H4 (cell line): ENCODE measurements at places on chromosomes 2 and 18. TPM values are rescaled to one million over a fixed set of nuclear protein-coding genes. Genes with fewer than 3 reads are reported as not detected.

AKAIN1 gene
- total RNA-seq = not detected in 2 replicates

MERTK gene
- total RNA-seq = 0.25 and 0.62 TPM in 2 replicates

DNA sequence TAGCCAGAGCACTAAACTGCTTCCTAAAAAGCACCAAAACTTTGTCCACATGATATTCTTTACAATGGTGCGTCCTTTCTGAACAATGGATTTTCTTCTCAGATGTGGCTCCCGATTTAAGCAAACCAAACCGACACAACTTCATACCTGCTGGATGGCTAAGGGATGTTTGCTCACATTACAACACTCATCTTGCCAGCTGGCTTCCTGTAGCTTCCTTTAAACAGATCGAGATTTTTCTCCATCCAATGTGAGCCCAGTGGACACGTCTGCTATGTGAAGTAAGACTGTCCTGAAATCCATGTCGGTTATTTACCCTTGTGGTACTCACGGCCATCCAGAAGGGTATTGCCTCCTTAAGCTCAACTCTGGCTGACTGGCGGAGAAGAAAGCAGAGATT is 126.5 kb downstream of the MAPK4 start:
- DNase-seq = no peak

GRCh38 chr2:197800091-197800490 is 4.3 kb upstream of the PLCL1 start:
- no peak for DNase-seq

DNA sequence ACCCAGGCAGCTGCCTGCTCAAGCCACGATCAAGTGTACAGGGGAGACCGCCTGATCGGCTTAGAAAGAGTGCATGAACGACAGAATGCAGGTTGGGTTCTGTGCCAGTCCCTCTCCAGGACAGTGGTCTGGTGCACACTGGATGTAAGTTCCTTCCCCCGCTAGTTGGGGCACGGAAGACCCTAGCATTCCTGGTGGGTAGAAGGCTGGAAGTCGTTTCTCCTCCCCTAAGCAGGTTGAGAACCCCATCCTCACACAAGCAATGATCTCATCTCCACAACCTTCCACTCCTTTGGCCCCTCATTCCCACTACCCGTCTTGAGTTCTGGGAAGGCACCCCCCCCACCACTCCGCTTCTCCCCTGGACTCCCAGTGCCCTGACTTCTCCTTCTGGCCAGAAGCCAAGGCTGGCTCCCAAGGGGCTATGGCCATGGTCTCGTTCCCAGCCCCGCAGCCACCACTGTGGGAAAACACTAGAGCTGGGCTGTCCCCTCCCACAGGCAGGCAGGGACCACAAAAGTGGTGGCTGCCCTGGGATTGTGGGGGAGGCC is 1.4 kb upstream of the ANKRD39 start:
- no peak for DNase-seq

GRCh38 chr2:239543702-239544101 is 142.9 kb upstream of the HDAC4 start:
- DNase-seq = no peak
